A549 treated with RU486 at 1 μM for 4 hours (cell line): ENCODE measurements at places on chromosomes 13 and 19. TPM values are rescaled to one million over a fixed set of nuclear protein-coding genes. Genes with fewer than 3 reads are reported as not detected.

The CYP2F1 gene
- total RNA-seq = not detected in 5 replicates

The FARSA gene
- total RNA-seq = 65.9 to 84.1 TPM (median 74.6 TPM) in 5 replicates

The CLDN10 gene
- 0.13 to 0.50 TPM (median 0.29 TPM) in 4 of 5 replicates, not detected in the other for total RNA-seq

The ZNF320 gene
- not detected in 5 replicates for total RNA-seq

The LPAR2 gene
- total RNA-seq = 2.9 to 4.6 TPM (median 3.3 TPM) in 5 replicates

The TEX26 gene
- total RNA-seq = not detected in 5 replicates

The C19orf38 gene
- 0.12 to 0.15 TPM in 2 of 5 replicates, not detected in the others for total RNA-seq

The SKA3 gene
- 10.5 to 15.2 TPM (median 14.7 TPM) in 5 replicates for total RNA-seq

The TLE6 gene
- 3.1 to 6.1 TPM (median 5.5 TPM) in 5 replicates for total RNA-seq

The PLK5 gene
- not detected in 5 replicates for total RNA-seq

The NLRP9 gene
- total RNA-seq = not detected in 5 replicates

The ZNF549 gene
- 1.3 to 2.0 TPM (median 1.6 TPM) in 5 replicates for total RNA-seq

The PROZ gene
- total RNA-seq = not detected in 5 replicates

The ZNF571 gene
- 0.92 to 2.4 TPM (median 1.0 TPM) in 5 replicates for total RNA-seq

The DIRAS1 gene
- total RNA-seq = 3.0 to 4.6 TPM (median 3.9 TPM) in 5 replicates

The SIAH3 gene
- not detected in 5 replicates for total RNA-seq

The TMEM238 gene
- 3.2 to 11.8 TPM (median 11.4 TPM) in 5 replicates for total RNA-seq

The PSG3 gene
- total RNA-seq = 0.16 to 0.18 TPM in 2 of 5 replicates, not detected in the others

The FCER2 gene
- not detected in 5 replicates for total RNA-seq

The TGDS gene
- 4.5 to 10.5 TPM (median 8.7 TPM) in 5 replicates for total RNA-seq

The CEACAM6 gene
- 21.0 to 26.8 TPM (median 24.4 TPM) in 5 replicates for total RNA-seq

The PDE4C gene
- total RNA-seq = 0.27 to 0.50 TPM in 2 of 5 replicates, not detected in the others

The ZNF547 gene
- total RNA-seq = 1.4 to 2.0 TPM (median 1.6 TPM) in 5 replicates

The ZNRF4 gene
- total RNA-seq = not detected in 5 replicates

The THSD1 gene
- total RNA-seq = 11.5 to 12.8 TPM (median 12.0 TPM) in 5 replicates

The DCLK1 gene
- total RNA-seq = 0.59 to 1.1 TPM (median 1.0 TPM) in 5 replicates

The N4BP2L1 gene
- 0.29 to 0.88 TPM (median 0.57 TPM) in 5 replicates for total RNA-seq

The TUBB4A gene
- total RNA-seq = 4.9 to 6.8 TPM (median 6.2 TPM) in 5 replicates

The SLC6A16 gene
- total RNA-seq = 0.90 to 1.8 TPM (median 1.3 TPM) in 5 replicates

The AMER2 gene
- total RNA-seq = not detected in 5 replicates

The KLK3 gene
- total RNA-seq = not detected in 5 replicates

The FCGBP gene
- 0.45 to 1.3 TPM (median 0.84 TPM) in 5 replicates for total RNA-seq

The KASH5 gene
- total RNA-seq = 0.10 TPM in 1 of 5 replicates, not detected in the others

The PRRG2 gene
- 0.66 to 1.5 TPM (median 1.0 TPM) in 5 replicates for total RNA-seq
